Skeletal muscle tissue (tissue), 5 donors: ENCODE measurements at places on chromosomes 12 and 14. TPM values are rescaled to one million over a fixed set of nuclear protein-coding genes. Genes with fewer than 3 reads are reported as not detected.

Gene PNN
- total RNA-seq = 20.4 TPM

Gene C12orf50
- total RNA-seq = not detected

Gene TMCC3
- 16.7 TPM for total RNA-seq

Gene NTN4
- total RNA-seq = 20.9 TPM
